Sciatic nerve (tissue), 2 donors: ENCODE measurements at places on chromosomes 2 and 18. TPM values are rescaled to one million over a fixed set of nuclear protein-coding genes. Genes with fewer than 3 reads are reported as not detected.

The KCNIP3 gene
- total RNA-seq, result 13.9 TPM

The CD8B2 gene
- total RNA-seq, result not detected

The RAB6D gene
- not detected for total RNA-seq

The SLC66A2 gene
- 65.2 TPM for total RNA-seq

The MEP1B gene
- not detected for total RNA-seq

The HS1BP3 gene
- total RNA-seq, result 23.2 TPM

The KLHL30 gene
- 1.1 TPM for total RNA-seq

The KCNG2 gene
- 0.22 TPM for total RNA-seq

The NETO1 gene
- total RNA-seq, result 6.0 TPM

The OTOF gene
- total RNA-seq, result 0.13 TPM

The ERCC3 gene
- 42.6 TPM for total RNA-seq

The HAT1 gene
- total RNA-seq, result 32.9 TPM

The TFPI gene
- total RNA-seq, result 106 TPM

The FBXO48 gene
- 2.1 TPM for total RNA-seq

The GKN2 gene
- total RNA-seq, result not detected

The CRYBA2 gene
- total RNA-seq, result not detected

The ANKRD30BL gene
- total RNA-seq, result not detected

The CCDC68 gene
- 8.6 TPM for total RNA-seq

The MALL gene
- total RNA-seq, result 24.1 TPM

The FRZB gene
- 17.1 TPM for total RNA-seq

The TANC1 gene
- total RNA-seq, result 50.3 TPM

The IL36B gene
- total RNA-seq, result not detected

The FAHD2A gene
- total RNA-seq, result 31.8 TPM

The CRYGC gene
- not detected for total RNA-seq

The B3GNT7 gene
- total RNA-seq, result 4.2 TPM

The FAM237A gene
- not detected for total RNA-seq

The DSG1 gene
- total RNA-seq, result 0.04 TPM

The CAVIN2 gene
- total RNA-seq, result 71.1 TPM

The MOB4 gene
- total RNA-seq, result 25.6 TPM
